Endothelial cell of umbilical vein (primary cell): ENCODE measurements at places on chromosomes 13 and 19. TPM values are rescaled to one million over a fixed set of nuclear protein-coding genes. Genes with fewer than 3 reads are reported as not detected.

- DNase-seq = no peak
These were observed 54.0 kb downstream of the KCNRG start for GRCh38 chr13:50069261-50069660.

Gene PEG3
- 0.27 TPM in 1 of 2 replicates, not detected in the other for total RNA-seq

- no peak for DNase-seq
These were observed 28.4 kb downstream of the MCF2L start for GRCh38 chr13:112997188-112998130.

DNA sequence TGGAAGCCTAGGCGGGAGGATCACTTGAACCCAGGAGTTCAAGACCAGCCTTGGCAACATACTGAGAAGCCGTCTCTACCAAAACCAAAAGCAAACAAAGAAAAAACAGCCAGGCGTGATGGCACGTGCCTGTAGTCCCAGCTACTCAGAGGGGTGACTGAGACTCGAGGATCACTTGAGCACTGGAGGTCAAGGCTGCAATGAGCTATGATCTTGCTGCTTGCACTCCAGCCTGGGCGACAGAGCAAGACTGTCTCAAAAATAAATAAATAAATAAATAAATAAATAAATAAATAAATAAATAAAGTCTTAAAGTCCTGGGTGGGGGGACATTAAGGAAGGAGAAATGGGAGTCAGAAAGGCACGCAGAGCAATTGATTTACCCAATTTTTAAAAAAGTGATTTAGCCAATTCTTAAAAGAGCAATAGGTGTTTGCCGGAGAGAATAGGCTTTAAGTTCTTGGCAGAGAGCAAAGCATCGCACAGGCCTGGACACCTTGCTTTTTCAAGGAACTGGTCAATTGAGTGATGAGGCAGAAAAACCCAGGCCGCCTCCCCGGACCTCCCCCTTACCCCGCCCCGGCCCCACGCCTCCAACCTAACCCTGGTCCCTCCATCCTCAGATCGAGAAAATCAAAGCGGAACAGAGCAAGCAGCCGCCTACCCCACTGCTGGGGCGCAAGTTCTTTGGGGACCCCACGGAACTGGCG is 9.5 kb upstream of the SHKBP1 start:
- DNase-seq = no peak
